ENCODE measurements at places on chromosomes 2 and 18.

DNA sequence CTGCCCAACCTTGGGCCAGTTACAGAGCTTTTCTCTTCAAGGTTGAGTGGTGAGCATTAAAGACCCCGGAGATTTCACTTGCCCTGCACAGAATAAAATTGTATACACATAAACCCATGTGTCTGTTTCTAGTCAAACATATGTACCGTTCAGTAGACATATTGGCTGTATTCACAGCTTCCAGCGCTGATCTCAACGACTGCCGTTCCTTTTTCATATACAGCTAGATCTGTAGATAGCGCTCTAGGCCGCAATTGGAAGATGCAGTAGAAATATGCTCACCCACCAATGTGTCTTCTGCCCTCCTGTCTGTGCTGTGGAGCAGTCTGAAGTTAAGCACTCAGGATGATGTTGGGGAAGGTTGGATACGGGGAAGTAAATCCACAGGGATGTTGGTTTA is 317.7 kb downstream of the SETBP1 start:
- no peak for DNase-seq

GRCh38 chr18:57797209-57797651 is 5.9 kb downstream of the ATP8B1 start:
- DNase-seq: no peak

DNA sequence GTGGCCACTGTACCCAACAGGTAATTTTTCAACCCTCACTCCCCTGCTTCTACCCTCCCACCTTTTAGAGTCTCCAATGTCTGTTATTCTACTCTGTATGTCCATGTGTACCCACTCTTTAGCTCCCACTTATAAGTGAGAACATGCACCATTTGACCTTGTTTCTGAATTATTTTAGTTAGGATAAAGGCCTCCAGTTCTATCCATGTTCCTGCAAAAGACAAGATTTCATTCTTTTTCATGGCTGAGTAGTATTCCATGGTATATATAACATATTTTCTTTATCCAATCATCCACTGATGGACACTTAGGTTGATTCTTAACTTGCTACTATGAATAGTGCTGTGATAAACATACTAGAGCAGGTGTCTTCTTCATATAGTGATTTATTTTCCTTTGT is 9.1 kb downstream of the PECR start:
- DNase-seq: no peak

DNA sequence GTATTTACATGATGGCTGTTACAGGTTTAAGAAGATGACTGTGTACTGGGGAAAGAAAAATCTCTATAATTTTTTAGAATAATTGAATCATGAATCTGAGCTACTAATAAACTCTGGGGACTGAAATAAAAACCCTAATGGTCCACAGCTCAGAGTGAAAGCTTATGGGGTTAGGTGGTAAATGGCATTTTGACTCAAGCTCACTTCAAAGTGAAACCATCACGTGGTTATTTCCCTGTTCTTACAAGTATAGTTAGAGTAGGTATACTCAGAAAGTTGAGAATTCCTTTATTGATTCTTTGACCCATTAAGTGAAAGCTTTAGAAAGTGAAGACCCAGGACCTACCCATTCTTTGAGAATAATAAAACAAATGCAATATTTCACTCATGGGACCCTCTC is 626.2 kb upstream of the SETBP1 start:
- DNase-seq: no peak

All from activated naive CD4-positive, alpha-beta T cell treated with anti-CD3 and anti-CD28 coated beads for 36 hours (primary cell).